IPS DF 19.7 (cell line): ENCODE measurements at places on chromosomes 3 and 15.

GRCh38 chr15:93235926-93236780, 147.1 kb upstream of the RGMA start:
- DNase-seq = no peak

DNA sequence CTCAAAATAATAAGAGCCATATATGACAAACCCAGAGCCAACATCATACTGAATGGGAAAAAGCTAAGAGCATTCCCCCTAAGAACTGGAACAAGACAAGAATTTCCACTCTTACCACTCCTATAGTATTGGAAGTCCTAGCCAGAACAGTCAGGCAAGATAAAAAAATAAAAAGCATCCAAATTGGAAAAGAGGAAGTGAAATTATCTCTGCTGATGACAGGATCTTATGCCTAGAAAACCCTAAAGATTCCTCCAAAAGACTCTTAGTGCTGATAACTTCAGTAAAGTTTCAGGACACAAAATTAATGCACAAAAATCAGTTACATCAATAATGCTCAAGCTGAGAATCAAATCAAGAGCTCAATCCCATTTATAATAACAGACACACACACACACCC, 45.9 kb upstream of the SLC2A2 start:
- no peak for DNase-seq

DNA sequence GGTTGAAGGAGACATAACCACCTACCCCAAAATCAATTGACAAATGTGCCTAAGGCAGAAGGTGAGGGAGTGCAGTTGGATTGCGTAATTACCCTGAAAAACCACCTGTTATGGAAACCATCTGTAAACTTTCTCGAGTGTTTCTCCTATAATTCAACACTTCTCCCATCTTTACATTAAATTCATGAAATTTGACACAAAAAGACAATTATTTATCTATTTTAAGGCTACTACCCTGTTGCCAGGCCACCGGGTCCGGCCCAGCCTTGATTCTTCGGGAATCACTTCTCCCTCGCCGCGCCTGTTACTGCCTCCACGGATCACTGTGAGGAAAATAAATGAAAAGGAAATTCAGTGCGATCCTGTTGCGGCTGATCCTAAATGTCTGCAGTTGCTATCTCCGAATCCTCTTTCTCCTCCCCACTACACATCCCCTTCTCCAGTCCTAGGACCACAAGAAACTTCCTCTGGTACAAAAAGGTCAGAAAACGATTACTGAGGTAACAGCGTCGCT, 646 bp downstream of the IQCB1 start:
- DNase-seq = no peak

DNA sequence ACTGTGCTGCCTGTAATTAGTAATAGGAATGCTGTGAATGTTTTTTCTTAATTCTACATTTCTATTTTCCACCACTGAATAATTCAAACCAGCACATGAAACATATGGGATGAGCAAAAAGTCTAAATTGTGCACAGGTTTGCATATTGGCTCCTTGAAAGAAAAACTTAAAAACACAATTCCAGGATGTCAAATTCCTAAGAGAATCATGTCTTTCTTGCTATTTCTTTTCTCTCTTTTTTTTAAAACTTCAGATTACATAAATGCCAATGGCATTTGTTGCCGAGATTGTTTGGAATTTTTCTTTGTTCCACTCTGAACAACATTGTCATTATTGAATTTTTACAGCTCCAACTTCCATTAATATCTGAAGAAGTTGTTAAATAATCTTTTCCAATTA, 60.8 kb downstream of the VGLL3 start:
- no peak for DNase-seq

- DNase-seq = peak; percentile 92
These were observed 40.4 kb downstream of the WHAMM start for GRCh38 chr15:82849556-82850512.
